ENCODE measurements at places on chromosomes 5 and 9.

GRCh38 chr5:107806705-107807104 lies 136.0 kb upstream of the EFNA5 start:
- DNase-seq = no peak

GRCh38 chr5:142826741-142827492 lies 56.7 kb downstream of the ARHGAP26 start:
- no peak for DNase-seq

DNA sequence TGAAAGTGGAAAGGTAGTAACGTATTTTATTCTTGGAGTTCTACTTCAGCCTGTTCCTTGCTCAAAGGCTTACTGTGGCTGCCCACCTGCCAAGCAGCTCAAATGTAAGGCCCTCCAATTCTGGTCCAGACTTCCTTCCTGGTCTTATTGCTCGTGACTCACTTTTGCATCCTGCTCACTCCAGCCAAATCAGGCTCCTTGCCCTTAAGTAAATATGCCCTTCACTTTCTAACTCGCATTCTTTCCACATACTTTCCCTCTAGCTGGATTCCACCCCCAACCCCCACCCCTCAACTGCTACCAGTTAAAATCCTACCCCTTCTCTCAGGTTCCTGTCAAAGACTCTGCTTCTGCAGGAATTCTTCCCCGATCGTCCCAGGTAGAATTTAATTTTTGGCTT lies 96.6 kb downstream of the GALNT10 start:
- DNase-seq = no peak

DNA sequence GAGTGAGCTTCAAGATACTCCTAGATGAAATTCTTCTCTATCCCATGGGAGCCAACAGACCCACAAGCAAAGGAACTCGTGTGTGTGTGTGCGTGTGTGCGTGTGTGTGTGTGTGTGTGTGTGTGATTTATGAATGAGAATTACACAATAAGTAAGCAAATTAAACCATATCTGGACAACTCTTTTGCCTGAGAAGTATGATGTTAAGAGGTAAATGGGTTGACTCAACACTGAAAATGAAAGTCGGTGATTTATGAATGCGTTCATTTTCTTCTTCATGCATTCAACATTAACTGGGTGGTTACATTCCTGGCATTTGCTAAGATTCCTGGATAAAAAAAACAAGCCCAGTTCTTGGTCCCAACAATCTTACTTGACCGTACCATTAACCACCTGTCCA lies 171.3 kb upstream of the ZNF462 start:
- DNase-seq = no peak

DNA sequence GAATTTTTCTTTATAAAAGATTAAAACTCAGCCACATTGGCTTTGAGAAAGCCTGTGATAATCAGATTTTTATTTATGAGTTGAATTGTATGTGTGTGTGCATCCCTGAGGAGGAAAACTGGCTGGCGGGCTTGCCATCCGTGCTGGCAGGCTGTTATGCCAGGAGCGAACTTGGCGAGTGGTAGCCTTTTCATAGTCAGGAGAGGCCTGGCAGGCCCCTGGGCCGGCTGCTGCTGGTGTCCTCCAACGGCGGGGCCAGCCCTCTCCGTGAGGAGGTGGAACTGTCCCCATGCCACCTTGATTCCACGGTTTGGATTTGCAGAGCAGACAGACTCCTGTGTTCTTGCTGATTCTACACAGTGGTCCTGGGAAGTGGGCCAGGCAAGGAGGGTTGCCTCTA lies 43.3 kb downstream of the ZNF618 start:
- DNase-seq = no peak

GRCh38 chr5:28344836-28345433 lies 1306.5 kb upstream of the CDH9 start:
- DNase-seq = no peak

GRCh38 chr5:158792976-158793375 lies 306.7 kb downstream of the EBF1 start:
- DNase-seq = no peak

- no peak for DNase-seq
These were observed 746 bp downstream of the RGS3 start for GRCh38 chr9:113464286-113464660.

DNA sequence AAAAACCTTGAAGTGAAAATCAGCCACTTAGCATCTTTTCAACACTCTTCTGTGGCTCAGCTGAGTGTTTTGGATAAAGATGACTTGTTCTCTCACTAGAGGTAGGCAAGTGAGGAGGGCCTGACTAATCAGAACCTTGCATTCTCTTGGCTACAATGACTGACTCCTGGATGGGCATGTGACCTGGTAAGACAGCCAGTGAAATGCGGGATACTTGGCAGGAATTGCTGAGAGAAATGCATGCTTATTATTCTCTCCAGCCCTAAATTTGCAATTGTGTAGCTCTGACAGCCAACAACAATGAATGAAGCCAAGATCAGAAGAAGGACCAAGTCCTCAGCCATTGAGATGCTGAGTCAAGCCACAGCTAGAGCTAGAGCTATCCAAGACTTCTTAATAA lies 490.5 kb upstream of the ZNF608 start:
- no peak for DNase-seq

DNA sequence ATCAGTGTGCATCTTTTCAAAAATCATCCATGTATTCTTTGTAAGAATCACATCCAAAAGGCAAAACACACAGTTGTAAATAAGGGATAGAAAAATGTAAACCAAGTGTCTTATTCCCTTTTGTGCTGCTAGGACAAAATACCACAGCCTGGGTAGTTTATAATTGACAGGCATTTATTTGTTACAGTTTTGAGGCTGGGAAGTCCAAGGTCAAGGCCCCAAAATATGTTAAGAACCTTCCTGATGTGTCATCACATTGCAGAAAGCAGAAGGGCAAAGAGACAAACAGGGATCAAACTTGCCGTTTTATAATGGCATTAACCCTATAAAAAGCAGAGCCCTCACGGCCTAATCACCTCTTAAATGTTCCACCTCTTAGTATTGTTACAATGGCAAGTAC lies 364.8 kb downstream of the MED10 start:
- DNase-seq = no peak

DNA sequence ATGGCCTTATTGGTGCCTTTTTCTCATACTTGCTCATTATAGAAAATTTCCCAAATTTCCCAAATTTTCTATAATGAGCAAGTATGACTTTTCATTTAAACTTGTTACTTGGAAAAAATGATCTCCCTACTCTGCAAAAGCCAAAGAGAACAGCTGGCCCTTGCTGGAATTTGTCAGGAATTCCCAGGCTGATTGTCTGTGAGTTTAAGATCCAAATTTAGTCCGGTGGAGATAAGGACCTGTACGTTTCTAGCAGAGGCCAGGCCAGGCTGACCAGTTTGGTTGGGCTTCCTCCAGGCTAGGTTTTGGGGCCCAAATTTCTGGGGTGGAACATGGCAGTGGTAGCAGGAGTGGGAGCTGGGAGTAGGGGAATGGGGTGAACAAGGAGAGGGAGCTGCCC lies 51.9 kb downstream of the NEURL1B start:
- DNase-seq = no peak

- no peak for DNase-seq
These were observed 8.3 kb downstream of the TMEM250 start for GRCh38 chr9:136110082-136111061.

- DNase-seq = no peak
These were observed 43.0 kb downstream of the STRBP start for GRCh38 chr9:123225374-123225813.

- DNase-seq = no peak
These were observed 176.0 kb downstream of the HMHB1 start for GRCh38 chr5:143987751-143988560.

DNA sequence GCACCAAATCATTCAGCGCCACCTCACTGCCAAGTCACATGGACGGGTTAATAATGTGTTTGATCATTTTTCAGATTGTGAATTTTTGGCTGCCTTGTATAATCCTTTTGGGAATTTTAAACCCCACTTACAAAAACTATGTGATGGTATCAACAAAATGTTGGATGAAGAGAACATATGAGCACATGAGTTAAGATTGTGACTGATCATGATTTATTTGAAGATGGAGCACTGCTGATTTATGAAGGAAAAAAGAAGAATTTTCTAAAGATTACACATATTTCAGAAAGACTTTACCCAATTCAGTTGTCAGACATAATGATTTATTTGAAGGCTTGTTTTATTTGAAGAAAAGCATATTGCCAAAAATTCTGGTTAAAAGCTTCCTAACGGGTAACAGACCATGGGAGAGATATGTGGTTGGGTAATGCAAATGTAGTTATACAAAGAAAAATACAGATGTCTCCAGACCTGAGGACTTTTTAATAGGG lies 37.4 kb downstream of the TNFAIP8 start:
- DNase-seq = no peak

GRCh38 chr9:112443200-112443599 lies 43.4 kb upstream of the KIAA1958 start:
- DNase-seq = no peak

GRCh38 chr9:87127978-87128614 lies 180.8 kb upstream of the GAS1 start:
- DNase-seq = no peak

DNA sequence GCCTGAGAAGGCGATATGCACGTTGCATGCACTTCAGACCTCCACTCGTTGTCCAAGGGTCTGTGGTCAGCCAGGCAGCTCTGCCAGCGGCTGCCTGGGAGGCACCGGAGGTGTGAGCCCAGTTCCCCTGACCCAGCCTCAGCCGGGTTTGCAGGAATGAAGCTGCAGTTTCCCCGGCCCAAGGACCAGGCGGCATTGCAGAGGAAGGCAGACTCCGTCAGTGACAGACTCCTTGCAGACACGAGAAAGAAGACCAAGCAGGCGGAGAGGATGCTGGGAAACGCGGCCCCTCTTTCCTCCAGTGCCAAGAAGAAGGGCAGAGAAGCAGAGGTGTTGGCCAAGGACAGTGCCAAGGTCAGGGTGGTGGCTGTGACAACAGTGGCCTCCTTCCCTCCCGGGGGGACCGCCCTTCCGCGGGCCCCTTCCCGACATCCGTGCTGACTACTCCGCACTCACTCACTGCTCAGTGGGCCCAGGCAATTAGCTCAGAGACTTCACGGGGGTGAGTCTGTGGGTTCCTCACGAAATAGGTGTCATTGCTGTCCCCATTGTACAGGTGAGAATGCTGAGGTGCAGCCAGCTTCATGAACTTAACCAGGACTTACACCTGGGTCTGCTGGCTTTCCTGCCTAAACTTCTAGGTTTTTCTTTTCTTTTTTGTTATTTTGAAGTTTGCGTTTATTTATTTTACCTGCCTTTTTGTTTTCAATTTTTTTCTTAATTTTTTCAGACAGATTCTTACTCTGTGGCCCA lies 10.8 kb upstream of the AIF1L start:
- DNase-seq = no peak

DNA sequence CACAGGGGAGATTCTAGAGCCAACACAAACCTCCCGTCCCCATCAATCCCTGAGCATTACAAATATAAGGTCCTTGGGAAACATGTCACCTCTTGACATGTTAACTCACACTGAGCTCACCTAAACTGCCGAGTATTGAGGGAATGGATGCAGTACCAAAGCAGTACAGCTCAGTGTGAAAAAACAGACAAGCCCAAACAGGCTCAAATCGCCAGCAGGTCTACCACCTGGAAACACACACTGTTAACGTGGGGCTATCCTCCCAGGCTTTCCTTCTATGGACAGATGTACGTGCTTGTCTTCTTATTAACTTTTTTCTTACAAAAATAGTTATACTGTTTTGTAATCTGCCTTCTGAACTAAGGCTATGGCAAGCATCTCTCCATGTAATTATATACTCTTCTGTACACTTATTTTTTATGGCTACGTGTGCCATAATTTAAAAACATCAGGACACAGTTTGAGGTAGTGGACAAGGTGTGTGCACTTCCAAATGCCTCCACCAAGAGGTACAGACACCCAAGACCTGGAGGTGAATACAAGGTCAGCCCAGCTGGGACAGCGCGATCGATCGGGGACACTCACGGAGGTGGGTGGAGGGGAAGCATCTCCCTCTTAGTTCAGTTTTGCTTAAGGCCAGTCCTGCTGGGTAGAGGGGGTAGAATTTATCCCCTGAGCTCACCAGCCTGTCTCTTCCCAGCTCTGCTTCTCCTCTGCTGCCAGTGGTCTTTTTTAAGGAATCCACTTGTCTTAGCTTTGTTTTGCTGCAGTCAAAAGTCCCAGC lies 76.5 kb downstream of the DAP start:
- no peak for DNase-seq

- DNase-seq = no peak
These were observed 157.0 kb upstream of the LHFPL2 start for GRCh38 chr5:78805474-78806124.

DNA sequence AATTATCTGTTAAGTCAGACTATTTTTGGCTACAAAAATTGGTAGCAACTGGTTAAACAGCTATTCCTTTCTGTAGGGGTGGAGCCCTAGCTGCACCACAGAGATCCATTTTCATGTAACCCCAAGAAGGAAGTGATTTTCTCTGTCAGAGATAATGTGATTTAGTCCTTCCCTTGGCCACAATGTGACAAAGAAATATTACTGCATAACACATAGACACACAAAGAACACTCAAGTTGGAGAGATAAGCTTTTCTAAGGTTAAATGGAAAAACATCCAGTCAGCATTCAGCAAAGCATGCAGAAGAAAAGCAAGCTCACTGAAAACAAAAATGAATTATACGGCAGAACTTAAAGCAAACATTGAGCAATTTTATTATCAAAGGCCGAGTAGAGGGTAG lies 227.8 kb upstream of the CDH9 start:
- no peak for DNase-seq

- no peak for DNase-seq
These were observed 9.7 kb downstream of the NREP start for GRCh38 chr5:111747337-111747736.

All from tibial artery (tissue), 4 donors.